ENCODE measurements at places on chromosomes 3 and 15. TPM values are rescaled to one million over a fixed set of nuclear protein-coding genes. Genes with fewer than 3 reads are reported as not detected.

- DNase-seq = no peak
- H3K27ac ChIP-seq = no peak overlapping the region
- no peaks in the 10 kb centered on the region for H3K36me3 ChIP-seq
- H3K4me3 ChIP-seq = no peak overlapping the region
- no peaks in the 10 kb centered on the region for H3K4me1 ChIP-seq
These were observed 1.5 kb upstream of the TM4SF19 start for GRCh38 chr3:196339493-196340254.

DNA sequence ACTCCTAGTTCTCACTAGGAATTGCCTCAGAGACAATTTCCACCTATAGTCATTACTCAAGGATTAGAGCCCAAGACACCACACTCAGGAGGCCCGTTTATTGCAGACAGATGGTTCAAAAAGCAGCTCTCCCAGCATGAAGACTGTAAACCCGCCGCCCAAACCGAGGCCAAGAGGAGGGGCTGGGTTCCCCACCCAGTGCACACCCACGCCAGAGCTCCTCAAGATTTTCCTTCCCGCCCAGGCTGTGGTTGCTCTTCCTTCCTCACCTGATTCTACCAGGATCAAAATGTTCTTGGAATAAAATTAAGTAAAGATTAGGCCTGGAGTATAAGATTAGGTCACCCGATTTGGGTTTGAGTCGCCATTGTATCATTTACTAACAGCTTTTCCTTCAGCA, 364.4 kb downstream of the MECOM start:
- no peaks in the 10 kb centered on the region for H3K36me3 ChIP-seq
- H3K4me3 ChIP-seq = no peak overlapping the region
- H3K27me3 ChIP-seq = no peaks in the 10 kb centered on the region
- DNase-seq = no peak
- H3K4me1 ChIP-seq = no peaks in the 10 kb centered on the region

DNA sequence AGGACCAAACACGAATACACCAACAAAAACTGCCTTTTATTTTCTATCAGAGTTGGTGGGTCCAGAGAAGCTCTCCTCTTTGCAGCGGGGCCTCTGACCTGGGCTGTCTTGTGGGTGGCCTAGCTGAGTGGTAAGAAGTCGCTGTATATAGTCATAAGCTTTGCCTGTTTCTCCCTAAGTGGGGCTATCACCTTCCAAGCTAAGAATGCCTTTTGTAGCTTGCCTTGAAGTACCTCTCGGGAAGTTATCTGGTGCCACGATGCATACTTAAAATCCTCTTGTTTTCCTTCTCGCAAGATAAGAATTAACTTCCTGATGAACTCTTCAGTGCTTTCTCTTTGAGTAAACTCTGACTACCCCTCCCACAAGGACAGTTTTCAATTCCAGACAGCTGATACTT, 178.8 kb downstream of the SYNPR start:
- no peak overlapping the region for H3K4me3 ChIP-seq
- no peaks in the 10 kb centered on the region for H3K4me1 ChIP-seq
- DNase-seq = no peak
- no peaks in the 10 kb centered on the region for H3K36me3 ChIP-seq
- H3K27me3 ChIP-seq = no peaks in the 10 kb centered on the region

Gene PLCB2
- 3.1 TPM for total RNA-seq

Gene FAM81A
- total RNA-seq = 0.27 TPM
